ENCODE measurements at places on chromosomes 3 and 15.

- no peak for DNase-seq
These were observed 200.7 kb downstream of the KCNH8 start for GRCh38 chr3:19348941-19349564.

GRCh38 chr15:93060336-93061248 is 28.4 kb downstream of the RGMA start:
- DNase-seq = no peak

GRCh38 chr3:87206070-87206469 is 21.0 kb upstream of the CHMP2B start:
- DNase-seq = no peak

DNA sequence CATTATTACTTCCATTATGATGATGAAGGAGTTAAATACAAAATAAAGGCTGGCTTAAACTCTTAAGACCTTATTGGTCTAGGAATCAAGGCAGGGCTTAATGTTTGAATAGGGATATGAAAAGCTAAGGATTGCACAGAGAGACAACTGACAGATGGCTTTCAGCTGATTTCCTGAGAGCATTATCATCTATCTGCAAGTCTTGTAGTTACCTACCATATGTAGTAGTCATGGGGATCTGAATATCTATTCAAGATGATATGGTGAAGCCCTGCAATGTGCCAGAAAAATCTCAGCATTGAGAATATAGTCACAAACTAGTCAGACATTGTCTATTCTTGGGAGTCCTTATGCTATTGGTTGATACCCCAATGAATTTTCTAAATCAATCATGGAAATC is 47.5 kb upstream of the CHMP2B start:
- DNase-seq = no peak

- DNase-seq = no peak
These were observed 12.6 kb upstream of the SPINK8 start for GRCh38 chr3:48345946-48346572.

GRCh38 chr15:38153781-38154180 is 98.9 kb upstream of the SPRED1 start:
- DNase-seq = no peak

Data from activated CD4-positive, alpha-beta memory T cell treated with anti-CD3 and anti-CD28 coated beads, Interleukin-2, amount 10 ng/mL, durations not matched to agents 7 days and 5 days (primary cell).